ENCODE measurements at places on chromosomes 12 and 14.
A peak's percentile ranks its signal among the peaks of the same experiment; 100 is the strongest.

DNA sequence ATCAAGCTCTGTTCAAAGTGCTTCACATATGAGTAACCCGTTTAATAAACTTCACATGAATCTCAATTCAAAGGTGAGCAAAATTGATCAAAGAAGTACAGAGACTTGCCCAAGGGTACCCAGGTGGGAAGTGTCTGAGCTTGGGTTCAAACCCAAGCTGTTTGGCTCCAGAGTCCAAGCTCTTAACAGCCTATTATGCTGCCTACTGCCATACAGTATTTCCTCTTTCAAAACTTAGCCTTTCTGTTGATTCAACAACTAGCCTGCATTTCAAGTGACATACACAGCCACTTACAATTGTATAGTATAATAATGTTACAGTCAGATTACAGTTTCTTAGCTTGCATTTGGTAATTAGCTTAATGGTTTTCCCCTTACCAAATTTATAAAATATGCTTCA lies 29.7 kb downstream of the FRMD6 start:
- DNase-seq, result no peak

GRCh38 chr12:100215209-100215608 lies 14.6 kb downstream of the ACTR6 start:
- no peak for DNase-seq

GRCh38 chr12:56476972-56477432 lies 8.6 kb downstream of the SPRYD4 start:
- DNase-seq, result peak; percentile 61

GRCh38 chr14:67526676-67527459 lies 6.2 kb upstream of the PLEKHH1 start:
- peak; percentile 68 for DNase-seq

GRCh38 chr14:21090194-21090939 lies 8.1 kb downstream of the ZNF219 start:
- DNase-seq, result no peak

GRCh38 chr14:74424606-74425005 lies 1.4 kb downstream of the SYNDIG1L start:
- no peak for DNase-seq
